ENCODE measurements at places on chromosomes 12 and 14. TPM values are rescaled to one million over a fixed set of nuclear protein-coding genes. Genes with fewer than 3 reads are reported as not detected.

GRCh38 chr12:81174664-81175063 lies 96.8 kb downstream of the ACSS3 start:
- DNase-seq = no peak

- no peak for DNase-seq
Measured at GRCh38 chr12:1297206-1297605, 297.2 kb downstream of the FBXL14 start.

GRCh38 chr14:34501004-34501580 lies 38.4 kb downstream of the EAPP start:
- DNase-seq = no peak

GRCh38 chr12:82357340-82357739 lies 847 bp downstream of the CCDC59 start:
- no peak for DNase-seq

DNA sequence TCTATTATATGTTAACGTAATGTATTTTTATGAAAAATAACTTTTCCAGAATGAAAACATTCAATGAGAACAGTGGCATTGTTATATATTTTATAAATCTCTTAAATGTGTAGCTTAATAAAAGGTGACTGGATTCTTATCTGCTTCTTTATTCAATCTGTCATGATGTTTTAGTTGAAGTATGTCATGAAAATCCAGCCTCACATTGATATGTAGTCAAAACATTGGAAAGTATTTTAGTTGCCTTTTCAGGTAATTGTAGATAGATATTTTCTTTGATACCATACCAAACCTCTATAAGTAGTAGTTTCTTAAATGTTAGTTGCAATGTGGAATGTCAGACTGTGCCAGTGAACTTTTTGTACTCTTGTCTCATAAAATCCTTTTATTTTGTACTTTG lies 41.3 kb upstream of the MSRB3 start:
- no peak for DNase-seq

- no peak for DNase-seq
Measured at GRCh38 chr14:65585216-65585615, 172.7 kb downstream of the FUT8 start.

Gene KRT71
- total RNA-seq = not detected

Gene LRTM2
- not detected for total RNA-seq

DNA sequence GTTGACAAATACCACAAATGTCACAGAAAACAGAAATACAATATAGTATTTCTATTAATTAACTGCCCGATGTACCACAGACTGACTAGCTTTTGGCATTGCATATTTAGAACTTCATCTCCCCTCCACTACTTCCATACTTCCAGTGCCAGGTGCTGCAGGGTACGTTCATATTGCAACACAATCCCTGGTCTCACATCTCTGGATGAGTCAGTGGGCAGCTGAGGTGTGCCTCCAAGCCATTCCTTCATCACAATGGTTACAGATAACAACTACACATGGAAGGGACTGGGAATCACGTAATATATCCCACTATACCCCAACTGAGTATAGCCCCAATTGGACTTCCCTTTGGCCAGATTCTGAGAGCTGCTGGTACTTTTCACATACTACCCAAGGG lies 31.1 kb downstream of the CCDC198 start:
- DNase-seq = no peak

Gene TAS2R42
- not detected for total RNA-seq

GRCh38 chr12:25058012-25058411 lies 109.1 kb upstream of the BCAT1 start:
- no peak for DNase-seq

Gene KLRC2
- not detected for total RNA-seq

DNA sequence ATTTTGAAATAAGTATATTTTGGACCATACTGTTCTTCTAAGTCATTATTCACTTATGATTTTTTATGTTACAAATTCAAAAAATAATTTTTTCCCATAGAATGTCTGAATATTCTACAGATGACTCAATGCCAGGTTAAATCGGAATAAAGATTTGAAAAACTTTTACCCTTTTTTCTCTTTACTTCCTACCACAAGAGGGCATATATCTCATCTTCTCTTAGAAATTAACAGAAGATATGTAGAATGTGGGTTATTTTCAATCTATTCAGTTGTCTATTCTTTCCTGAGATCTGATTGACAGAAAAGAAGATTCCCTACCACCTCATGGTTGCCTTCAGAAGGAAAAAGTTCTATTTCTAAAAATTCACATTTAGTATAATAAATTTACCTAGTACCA lies 53.0 kb upstream of the KITLG start:
- DNase-seq = no peak

Gene KLRC1
- 0.54 TPM for total RNA-seq

DNA sequence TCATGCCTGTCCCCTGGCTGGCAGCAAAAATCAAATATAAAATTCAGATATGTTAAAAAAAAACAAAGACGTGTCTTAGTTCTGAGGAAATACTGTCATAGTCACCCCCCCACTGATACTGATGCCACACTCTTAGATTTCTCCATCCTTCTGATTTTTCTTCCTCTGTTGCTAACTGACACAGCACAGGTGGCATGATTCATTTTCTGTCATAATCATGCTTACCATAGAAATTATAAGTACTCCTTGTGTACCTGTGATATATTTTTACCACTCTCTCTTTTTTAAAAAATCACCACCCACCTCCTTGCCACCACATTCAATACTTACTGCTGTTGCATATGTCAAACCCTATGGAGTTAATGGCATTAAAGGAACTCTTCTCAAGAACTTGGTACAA lies 209.2 kb downstream of the PPM1H start:
- DNase-seq = no peak

DNA sequence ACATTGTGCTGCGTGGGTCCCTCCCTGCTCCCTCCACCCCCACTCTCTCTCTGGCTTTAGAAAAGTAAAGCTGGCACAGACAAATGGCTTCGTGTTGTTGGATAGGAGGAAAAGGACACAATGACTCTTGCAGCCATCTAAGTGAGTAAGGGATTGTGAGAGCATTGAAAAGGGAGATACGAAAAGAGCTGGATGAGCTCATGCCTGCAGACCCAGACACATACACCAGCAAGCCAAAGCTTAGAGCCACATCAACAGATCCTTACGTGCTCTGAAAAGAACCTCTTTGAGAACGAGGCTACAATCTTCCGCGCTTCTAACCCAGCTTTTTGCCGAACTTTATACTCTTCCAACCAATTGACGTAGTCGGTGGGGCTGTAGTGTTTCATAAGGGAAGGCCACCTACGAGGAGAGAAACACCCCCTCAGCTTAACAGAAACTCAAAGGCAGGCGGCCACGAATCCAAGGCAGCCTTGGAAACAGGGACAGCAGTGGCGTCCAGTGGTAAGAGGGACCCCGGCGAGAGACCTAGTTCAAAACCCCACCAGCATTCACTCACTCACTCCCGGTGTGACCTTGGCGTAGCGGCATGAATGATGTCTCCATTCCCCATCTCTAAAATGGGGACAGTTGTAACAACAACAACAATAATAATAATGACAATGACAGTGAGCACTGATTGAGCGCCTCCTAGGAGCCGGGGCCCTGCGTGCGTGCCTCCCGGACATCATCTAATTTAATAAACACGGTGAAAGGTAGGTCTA lies 1.1 kb downstream of the FBXO21 start:
- no peak for DNase-seq

GRCh38 chr12:60106214-60106613 lies 510.4 kb downstream of the SLC16A7 start:
- no peak for DNase-seq

- no peak for DNase-seq
Measured at GRCh38 chr12:116661341-116661740, 76.5 kb downstream of the SPRING1 start.

DNA sequence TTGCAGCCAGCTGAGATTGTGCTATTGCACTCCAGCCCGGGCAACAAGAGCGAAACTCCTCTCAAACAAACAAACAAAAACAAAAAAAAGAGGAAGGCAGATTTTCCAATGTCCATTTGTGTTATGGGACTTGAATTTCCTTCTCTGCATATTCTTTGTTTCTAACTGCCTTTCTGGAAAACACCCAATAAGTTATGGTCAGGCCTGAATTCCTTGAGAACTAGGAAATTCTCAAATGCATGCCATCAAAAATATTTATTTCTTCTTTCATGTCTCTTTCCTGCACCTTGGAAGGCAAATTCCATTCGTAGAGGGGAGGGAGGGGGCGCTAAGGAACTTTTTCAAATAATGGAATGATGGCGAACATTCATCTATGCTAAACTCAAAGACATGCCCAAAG lies 117.6 kb upstream of the TMCC3 start:
- no peak for DNase-seq

- no peak for DNase-seq
Measured at GRCh38 chr14:26525085-26525484, 72.7 kb downstream of the NOVA1 start.

- no peak for DNase-seq
Measured at GRCh38 chr12:122799641-122800243, 25.4 kb downstream of the CCDC62 start.

Gene PTGR2
- 4.3 TPM for total RNA-seq

Gene SLC25A47
- total RNA-seq = not detected

DNA sequence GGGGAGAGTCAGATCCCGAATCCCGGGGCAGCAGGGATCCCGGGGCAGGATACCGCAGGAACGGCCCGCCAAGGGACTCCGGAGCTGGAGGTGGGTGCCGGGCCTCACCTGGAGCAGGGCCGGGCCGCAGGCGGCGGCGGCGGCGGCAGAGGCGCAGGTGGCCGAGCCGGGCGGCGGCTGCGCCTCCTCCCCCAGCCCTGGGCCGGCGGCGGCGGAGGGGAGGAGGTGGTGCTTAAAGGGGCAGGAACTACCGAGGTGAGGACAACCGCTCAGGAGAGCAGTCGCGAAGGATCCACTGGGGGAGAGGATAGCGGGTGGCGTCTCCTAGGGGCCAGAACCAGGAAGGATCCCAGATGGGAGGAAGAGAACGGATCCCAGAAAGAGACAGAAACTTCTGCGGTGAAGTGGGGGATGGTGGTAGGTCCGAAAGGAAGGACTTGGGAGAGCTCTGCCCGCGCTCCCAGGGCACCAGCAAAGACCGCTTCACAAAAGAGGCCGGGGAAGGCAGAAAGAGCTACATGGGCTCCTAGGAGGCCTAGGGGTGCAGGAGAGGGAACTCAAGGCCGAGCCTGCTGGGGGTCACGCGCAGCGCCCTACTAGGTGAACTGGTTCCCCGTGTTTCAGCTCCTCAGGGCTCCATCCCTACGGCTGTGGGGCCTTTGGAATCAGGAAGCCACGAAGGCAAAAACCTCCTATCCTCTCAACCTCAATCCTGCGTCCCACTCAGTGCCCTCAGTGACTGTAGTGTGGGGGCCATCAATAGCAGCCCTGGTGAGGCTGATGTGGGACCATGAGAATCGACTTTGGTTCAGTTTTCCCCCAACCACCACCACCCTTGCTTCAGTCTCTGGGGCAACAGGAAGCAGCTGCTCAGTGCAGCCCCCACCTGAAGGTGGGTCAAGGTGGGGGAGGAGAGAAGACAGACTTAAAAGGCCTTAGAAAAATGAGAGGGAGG lies 5.0 kb upstream of the BAZ2A start:
- no peak for DNase-seq

DNA sequence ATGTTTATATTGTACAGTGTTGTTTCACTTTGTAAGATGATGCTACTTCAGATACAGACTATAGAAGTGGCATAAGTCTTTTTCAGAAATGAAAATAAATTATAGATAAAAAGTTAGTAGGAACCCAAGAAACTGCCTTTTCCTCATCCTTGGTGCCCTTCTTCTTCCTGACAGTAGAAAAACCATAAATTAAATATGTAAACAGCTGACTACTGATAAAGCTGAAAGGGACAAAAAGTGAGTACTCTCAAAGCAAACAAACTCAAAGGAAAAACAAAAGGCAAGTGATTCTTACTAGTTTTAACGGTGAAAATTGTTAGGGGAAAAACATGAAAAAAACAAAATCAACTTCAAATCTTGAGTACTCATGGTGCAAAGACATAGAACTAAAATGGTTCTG lies 8.6 kb upstream of the C12orf50 start:
- no peak for DNase-seq

Gene FIGNL2
- not detected for total RNA-seq

DNA sequence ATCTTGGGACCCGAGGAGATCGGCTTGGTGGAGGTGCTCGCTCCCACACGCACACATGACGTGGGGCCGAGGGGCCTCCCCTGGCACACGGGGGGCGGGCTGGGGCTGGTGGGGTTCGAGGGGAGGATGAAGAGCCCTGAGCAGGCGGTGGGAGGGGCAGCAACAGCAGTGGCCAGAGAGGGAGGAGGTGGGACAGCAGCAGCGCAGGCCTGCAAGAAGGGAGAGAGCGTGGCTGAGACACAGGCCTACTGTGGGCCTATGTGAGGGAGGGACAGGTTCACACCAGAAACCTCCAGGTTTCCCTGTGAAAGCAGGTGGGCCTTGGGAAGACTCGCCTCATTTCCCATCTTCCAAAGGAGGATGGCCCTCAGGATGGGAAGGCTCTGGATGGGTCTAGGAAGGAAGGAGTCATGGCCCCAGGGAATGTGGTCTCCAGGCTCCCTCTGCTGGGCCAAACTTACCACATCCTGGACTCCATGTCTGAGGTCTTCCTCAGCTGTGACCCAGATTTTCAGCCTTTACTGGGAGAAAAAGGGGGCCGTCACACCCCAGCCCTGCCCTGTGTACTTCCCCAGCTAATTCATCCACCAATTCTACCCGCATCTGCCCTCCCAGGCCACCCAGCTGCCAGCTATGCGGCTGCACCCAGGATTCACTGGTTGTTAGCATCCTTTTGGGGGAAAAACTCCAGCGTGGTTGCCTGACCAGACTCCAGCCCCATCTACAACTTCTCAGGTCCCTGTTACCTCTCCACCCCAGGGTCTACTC lies 2.8 kb downstream of the PIANP start:
- DNase-seq = no peak

DNA sequence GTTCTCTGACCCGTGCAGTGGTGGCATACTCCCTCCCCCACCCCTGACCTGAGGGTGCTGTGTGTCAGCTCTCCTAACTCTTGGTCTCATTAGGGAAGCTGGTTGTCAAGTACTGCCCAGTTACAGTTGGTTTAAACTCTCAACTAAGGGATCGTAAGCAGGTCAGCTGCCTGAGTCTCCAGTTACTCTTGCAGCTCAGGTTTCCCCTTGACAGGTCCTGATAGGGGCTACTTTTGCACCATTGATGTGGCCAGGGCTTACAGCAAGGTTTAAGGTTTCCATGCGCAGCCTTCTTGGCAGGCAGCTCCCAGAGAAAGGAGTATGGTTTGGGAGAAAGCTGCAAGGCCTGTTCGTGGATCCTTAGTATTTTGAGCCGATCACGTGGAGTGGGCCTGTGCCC lies 74.5 kb downstream of the ETV6 start:
- DNase-seq = no peak

Gene DTX1
- 1.3 TPM for total RNA-seq

- DNase-seq = peak; percentile 31
Measured at GRCh38 chr14:50961605-50962221, 17.4 kb upstream of the PYGL start.

Gene DEPDC4
- not detected for total RNA-seq

- DNase-seq = no peak
Measured at GRCh38 chr14:106657460-106657859, 1131.1 kb downstream of the TMEM121 start.
